ENCODE measurements at places on chromosomes 2 and 18. TPM values are rescaled to one million over a fixed set of nuclear protein-coding genes. Genes with fewer than 3 reads are reported as not detected.

The ZNF521 gene
- 7.9 TPM for total RNA-seq

The ZAP70 gene
- not detected for total RNA-seq

The HOXD10 gene
- total RNA-seq = not detected

The CCDC150 gene
- 4.8 TPM for total RNA-seq

The HS1BP3 gene
- total RNA-seq = 18.1 TPM

The GDF7 gene
- under 0.01 TPM for total RNA-seq

The PMAIP1 gene
- 0.79 TPM for total RNA-seq

The CYP20A1 gene
- 22.3 TPM for total RNA-seq

The FOXD4L1 gene
- total RNA-seq = not detected

The PRKRA gene
- total RNA-seq = 50.6 TPM

The STARD6 gene
- total RNA-seq = not detected

The MPP4 gene
- total RNA-seq = not detected

The MGAT5 gene
- total RNA-seq = 18.8 TPM

The RAB31 gene
- total RNA-seq = 34.2 TPM

The TUBA4B gene
- not detected for total RNA-seq

The GAREM1 gene
- 11.0 TPM for total RNA-seq

The THOC1 gene
- total RNA-seq = 25.7 TPM

The SLC16A14 gene
- total RNA-seq = 0.11 TPM
